ENCODE measurements at places on chromosomes 2 and 18.

DNA sequence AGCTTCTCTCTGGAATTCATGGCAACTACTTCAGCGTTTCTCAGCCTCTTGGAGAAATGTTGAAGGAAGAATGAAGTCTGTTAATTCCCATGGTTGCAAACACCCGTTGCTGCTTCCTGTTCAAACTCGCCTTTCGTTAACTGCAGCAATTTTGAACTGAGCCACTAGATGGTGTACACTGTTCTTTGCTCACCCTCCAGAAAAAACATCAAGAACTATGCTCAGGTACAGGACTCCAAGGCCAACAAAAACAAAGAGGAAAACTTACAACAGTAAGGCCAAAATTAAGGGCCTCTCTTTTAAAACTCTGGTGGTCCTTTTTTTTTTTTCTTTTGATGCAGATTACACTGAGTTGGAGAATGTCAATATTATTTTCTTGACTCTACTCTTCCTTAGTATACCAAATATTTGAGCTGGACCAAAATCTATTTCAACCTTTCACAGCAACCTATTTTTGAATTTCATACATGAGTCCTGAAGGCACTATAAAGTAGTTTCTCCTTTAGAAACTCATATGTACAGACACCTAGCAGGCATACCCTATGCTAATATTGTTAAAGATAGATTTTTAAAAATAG is 58.2 kb downstream of the KLHL14 start:
- no peak for DNase-seq

DNA sequence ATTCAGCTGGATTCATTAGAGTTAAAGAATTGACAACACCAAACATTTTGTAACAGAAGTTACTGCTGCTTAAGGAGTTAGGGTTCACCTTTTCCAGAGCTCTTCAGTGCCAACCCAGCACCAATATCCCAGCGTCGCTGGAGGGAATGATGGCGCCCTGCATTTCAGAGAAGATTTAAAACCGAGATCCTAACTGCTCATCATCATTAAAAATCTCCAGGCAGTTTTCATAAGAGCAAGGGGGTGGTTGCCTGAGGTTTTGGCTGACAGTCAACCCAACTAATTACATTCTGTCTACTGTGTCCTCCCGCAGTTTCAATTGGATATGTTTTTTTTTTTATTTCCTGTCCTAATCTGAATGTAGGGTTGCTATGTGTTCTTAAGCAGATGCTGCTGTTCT is 509.6 kb upstream of the TCF4 start:
- no peak for DNase-seq

DNA sequence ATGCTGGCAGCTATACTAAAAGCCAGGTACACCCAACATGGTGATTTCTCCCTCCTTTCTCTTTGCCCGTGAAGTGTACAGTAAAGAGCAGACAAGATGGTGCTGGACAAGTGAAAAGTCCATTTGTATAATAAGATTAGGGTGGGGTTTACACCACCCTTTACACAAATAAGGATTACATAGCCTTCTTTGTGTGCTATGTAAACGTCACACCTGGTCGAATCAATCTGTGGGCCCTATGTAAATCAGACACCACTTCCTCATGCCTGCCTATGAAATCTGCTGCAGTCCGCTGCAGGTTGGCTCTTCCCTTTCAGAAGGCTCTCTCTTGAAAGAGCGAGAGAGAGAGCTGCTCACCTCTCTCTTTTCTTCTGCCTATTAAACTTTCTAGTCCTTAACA is 1054.3 kb upstream of the SLC39A10 start:
- no peak for DNase-seq

DNA sequence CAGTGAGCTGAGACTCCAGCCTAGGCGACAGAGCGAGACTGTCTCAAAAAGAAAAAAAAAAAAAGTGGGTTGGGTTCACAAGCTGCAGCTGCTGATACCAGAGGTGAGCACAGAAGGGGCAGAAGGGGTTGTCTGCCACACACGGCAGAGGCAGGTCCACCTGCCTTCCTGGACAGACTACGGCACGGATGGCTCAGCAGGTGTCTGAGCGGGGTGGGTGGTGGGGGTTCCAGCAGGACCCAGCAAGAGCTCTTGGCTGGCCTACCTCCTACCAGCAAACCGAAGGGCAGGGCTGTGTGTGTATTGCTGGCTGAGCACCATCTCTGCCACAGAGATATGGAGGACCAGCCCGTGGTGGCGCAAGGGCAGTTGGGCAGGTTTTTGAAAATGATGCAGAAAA is 130.4 kb upstream of the ASB18 start:
- DNase-seq = no peak

DNA sequence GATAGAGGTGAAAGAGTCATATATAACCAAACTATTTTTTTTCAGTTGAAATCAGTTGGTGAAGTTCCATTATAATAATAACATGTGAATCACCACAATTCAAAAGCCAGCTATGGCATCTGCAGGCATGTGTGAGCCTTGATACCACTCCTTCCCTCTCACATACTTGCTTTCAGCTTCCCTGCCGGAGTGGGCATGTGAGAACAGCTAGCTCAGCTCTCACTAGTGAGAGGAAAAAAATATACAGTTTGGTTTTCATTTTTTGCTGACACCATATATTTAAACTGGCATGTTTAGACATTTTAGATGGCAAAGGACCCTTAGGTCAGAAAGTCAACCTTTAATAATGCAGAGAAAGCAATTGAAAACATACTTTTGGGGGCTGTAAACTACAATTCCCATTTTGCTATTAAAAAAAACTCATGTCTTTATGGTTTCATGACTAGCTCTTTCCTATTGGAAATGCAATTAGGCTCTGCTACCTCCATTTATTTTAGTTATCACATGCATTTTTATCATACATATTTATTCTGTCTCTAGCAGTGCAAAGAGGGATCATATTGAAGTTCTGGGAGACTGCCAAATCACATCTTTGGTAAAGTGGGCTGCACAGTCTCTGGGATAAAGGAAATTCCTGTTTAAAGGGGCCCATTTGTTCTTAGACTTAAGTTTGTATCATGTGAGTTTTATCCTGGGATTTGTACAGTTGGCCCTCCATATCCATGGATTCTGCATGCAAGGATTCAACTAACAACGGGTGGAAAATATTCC is 33.2 kb upstream of the SLC40A1 start:
- no peak for DNase-seq

DNA sequence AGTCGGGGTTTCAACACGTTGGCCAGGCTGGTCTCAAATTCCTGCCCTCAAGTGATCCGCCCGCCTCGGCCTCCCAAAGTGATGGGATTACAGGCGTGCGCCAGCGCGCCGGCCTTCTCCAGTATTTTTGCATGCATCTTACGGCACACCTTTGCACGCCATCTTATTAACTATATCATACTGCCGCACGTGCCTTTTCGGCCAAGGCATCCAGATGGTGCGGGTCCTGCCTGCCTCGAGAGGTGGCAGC is 765 bp upstream of the ING5 start:
- no peak for DNase-seq

- DNase-seq = no peak
Observed at GRCh38 chr2:19987936-19988335, 2.0 kb downstream of the WDR35 start.

- DNase-seq = no peak
Observed at GRCh38 chr2:64837925-64838641, 151.1 kb upstream of the SLC1A4 start.

DNA sequence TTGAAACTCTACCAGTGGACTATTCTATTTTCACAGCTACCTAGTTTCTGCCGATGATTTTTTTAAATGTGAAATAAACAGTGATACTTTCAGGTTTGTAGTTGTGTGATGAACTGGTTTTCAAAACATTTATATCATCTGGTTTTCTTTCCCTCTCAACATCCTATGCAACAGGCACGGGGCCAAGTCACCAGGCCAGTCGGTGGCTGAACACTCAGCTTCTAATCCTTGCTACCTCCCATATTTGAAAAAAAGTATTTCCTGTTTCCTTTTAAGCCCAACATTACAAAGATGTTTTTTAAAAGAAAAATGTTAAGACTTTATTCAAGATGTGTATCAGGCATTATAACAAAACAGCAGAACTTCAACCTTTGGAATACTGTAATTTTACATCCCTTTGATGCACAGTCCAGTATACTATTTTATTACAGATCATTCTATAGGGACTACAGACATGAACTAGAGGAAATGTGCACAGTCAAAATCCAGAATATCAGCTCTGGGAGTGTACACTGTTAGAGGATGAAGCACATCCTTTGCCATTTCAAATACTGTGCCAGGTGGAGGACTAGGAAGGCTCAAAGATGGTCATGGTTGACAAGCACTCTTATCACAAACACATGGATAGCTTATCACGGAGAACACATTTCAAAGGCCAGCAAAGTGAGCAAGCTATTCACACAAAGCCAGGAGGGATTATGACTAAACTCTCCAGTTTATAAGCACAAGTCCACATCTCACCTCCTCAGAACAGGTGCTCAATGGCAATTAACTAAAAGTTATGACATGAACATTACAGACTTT is 14.6 kb downstream of the MRPL35 start:
- DNase-seq = no peak

DNA sequence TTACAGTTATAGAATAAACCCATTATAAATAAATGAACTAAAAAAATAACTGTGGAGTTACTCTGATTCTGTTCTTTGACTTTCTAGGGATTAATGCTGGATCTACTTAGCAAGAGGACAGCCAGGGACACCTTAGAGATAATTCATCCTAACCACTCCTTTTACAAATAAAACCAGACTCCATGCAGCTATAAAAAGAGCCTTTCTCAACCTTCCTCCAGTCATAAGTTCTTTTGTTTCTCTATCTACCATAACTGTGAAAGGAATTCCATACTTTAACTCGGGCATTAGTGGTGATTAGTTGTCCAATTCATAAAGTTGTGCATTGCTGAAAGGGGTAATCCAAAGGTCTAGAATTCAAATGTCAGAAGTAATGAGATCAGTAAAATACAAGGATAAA is 682.4 kb downstream of the DPP10 start:
- DNase-seq = no peak

GRCh38 chr18:26803643-26804042 is 61.9 kb downstream of the AQP4 start:
- no peak for DNase-seq

- DNase-seq = no peak
Observed at GRCh38 chr2:242064364-242065250, 195.1 kb downstream of the RTP5 start.

DNA sequence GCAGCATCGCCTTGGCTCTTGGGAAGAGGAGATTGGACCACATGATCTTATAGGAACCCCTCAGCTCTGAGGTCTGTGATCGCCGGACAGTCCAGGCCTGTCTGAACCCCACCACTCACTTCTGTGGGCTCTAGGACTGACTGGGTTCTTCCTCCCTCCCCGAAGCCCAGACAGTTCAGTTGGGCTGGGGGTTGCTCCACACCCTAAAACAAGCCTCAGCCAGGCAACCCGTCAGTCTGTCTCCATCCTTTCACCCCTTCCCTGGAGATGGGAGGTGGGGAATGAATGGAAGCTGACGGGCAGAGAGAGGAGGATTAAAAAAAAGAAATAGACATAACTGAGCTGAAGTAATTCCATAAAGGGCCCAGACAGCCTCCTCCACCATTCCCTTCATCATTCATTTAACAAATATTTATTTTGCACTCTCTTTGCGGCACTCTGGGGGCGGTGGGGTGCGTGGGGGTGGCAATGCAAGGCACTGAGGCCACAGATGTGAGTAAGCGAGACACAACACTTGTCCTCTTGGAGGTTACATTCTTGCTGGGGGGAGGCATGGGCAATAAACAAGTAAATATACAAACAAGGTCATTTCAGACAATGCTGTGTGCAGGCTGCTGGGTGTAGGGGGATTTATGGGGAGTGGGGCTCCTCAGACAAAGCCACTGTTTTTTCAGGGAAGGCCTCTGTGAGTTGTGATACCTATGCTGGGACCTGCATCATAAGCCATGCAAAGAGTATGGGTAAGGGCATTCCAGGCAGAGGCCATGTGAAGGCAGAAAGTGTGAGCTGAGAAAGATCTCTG is 12.9 kb downstream of the WNT10A start:
- DNase-seq = no peak

DNA sequence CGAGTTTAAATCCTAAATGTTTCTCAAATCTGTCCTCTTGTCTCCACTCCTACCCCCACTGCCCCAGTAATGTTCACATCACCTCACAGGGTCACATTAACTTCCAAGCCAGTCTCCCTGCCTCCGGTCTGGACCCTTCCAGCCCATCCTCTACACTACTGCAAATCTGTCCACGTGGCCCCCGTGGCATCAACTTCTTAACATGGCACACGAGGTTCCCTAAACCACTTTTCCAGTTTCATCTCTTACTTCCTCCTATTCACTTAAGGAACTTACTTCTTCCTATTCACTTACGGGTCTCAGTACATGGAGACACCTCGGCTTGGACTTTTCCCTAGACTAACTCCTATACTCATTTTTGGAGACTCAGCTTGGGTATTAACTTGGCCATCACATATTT is 27.0 kb downstream of the MRPL33 start:
- DNase-seq = no peak

DNA sequence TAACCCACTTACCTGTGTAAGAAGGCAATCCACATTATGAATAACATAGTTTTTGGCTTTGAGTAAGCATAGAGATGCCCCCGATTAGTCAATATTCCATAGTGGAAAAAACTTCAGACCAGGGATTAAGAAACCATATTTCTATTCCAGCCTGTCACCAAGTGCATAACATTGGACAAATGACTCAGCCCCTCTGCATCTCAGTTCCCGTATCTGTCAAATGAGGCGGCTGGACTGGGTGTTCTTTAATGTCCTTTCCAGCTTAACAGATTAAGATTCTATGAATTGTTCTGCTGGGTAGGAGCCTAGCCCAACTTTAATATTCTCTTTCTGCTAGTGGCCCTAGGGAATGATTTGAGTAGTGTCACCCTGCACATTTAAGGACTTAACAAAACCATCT is 11.8 kb upstream of the FTCDNL1 start:
- DNase-seq = no peak

- DNase-seq = no peak
Observed at GRCh38 chr18:44819944-44820510, 139.3 kb downstream of the SETBP1 start.

GRCh38 chr2:201621293-201621999 is 21.9 kb downstream of the TMEM237 start:
- DNase-seq = no peak

DNA sequence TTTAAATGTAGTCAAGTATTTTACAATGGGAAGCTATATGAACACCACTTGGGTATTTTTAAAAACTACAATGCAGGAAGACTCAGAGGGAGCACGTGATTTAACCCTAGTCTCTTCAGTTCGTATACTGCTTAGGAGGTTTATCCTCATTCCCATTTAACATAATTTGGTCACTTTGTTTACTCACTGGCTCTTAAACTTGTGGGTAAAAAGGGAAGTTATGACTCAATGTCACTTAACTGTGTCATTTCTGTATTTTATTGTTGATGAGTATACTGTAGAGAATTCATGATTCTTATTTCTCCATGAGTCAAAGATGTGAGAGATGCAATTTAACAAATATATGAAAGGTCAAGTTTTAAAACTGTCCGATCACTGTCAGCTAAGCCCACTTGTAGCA is 48.2 kb downstream of the SLC66A3 start:
- DNase-seq = no peak

GRCh38 chr2:214450118-214450894 is 39.5 kb downstream of the VWC2L start:
- DNase-seq = no peak

- no peak for DNase-seq
Observed at GRCh38 chr2:5696404-5696944, 4.3 kb downstream of the SOX11 start.

- no peak for DNase-seq
Observed at GRCh38 chr2:64142741-64143168, 1.5 kb downstream of the PELI1 start.

- DNase-seq = no peak
Observed at GRCh38 chr18:58464104-58464625, 164.7 kb downstream of the ALPK2 start.

All from stimulated activated CD8-positive, alpha-beta memory T cell treated with anti-CD3 and anti-CD28 coated beads, Interleukin-2, amount 100 ng/mL, for 48 hours (primary cell).